ENCODE measurements at places on chromosomes 2 and 18.

- no peak for DNase-seq
Observed at GRCh38 chr2:12686708-12687283, 29.9 kb upstream of the TRIB2 start.

GRCh38 chr2:45040786-45041185 is 31.5 kb upstream of the SIX2 start:
- no peak for DNase-seq

GRCh38 chr2:170878505-170878904 is 50.5 kb upstream of the GORASP2 start:
- DNase-seq = no peak

DNA sequence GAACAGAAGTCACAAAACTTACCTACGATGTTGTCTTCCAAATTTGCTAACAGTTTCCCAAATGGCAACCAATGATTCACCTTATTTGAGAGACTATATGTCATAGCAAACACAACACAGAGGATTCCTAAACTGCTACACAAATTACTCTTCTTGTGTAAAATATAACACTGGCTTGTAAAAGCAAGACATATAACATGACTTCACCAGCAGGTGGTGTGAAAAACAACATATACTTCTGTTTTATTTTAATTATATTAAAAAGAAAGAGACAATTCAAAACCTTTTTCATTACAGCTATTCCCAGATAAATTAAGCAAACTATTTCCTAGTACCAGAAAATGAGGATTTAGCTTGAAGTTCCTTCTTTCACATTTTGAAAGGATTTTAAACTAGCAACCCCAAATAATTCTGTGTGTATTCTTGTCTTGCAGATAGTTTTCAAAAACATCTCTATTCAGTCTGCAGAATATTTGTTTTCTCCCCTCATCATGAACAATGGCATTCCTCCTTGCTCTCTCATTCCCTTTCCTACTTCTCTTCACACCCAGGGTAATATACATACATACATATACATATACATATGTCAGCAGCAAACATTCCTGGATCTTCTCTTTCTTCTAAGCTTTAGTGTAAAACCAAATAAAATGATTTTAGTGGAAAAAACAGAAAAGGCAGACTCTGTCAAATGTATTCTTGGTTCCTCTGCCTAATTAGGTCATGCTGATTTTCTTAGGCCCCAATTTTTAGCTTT is 62.1 kb downstream of the SCN3A start:
- peak; percentile 7 for DNase-seq

- peak; percentile 52 for DNase-seq
Observed at GRCh38 chr18:75478996-75479880, 51.7 kb upstream of the SMIM21 start.

DNA sequence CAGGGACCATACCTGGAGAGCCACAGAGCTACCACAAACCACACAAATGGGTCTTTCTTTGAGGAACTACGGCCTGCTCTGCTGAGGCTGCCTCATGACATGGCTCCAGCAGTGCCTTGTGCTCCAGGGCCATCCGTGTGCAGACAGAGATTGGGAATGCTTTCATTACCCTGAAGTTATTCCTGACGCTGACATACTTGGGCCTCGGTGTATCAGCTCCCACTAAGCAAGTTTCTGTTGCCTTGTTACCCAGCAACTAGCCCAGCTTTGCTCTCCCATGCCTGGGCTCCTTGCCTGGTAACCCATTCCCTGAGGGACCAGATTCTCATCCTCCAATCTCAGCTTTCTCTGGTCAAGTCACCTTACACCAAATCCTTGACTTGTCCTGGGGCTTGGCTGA is 80.3 kb upstream of the FZD7 start:
- no peak for DNase-seq

DNA sequence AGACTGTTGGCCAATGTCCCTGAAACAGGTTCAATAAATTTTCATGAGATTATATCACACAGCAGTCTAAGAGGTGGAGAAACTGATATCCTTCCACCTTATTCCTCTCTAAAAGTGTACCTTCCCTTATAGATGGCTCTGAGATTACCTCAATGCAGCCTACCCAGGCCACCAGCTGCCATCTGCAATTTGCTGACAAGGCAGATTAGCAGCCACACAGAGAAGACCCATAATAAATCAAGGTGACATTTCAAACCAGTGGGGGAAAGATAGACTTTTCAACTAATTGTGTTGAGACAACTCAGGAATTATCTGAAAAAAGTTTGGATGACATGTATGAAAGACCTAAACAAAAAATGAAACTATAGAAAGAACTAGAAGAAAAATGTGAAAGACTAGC is 43.2 kb downstream of the ZBTB7C start:
- no peak for DNase-seq

- peak; percentile 92 for DNase-seq
Observed at GRCh38 chr2:173652767-173653431, 298.2 kb downstream of the CDCA7 start.

DNA sequence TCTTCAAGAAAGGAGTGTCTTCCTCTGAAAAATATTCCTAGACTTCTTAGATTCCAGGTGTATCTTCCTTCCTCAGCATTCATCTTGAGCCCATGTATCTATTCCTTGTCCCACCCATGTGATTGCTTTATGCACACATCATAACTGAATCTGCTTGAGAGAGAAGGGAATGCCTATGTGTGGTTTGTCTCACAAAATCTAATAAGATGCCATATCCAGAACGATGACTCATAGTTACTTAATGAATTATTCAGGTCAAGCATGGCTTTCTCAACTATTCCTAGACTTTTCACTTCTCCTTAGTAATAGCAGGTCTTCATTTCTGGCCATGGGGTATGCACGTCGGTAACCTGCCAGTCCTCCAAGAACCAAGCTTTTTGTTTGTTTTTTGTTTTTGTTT is 121.8 kb downstream of the SETBP1 start:
- peak; percentile 13 for DNase-seq

DNA sequence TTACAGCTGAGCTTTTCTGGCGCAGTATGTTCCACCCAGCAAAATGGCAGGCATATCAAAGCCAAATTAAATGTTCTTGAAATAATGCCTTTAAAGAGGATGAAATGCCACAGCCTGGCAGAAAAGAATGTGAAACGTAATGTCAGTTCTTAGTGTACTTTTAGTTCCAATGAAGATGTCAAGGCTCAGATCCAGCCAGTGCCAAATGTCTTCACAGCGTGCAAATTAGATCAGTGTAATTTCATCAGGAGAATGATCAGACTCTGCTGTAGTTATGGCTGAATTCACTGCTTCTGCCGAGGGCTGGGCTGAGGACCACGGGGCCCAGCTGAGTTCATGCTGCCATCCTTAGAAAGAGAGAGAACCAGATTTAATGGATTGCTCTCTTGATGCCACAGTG is 78.7 kb upstream of the ITGA4 start:
- no peak for DNase-seq

GRCh38 chr2:230902180-230902899 is 22.7 kb downstream of the GPR55 start:
- DNase-seq = peak; percentile 28

GRCh38 chr2:67994716-67995115 is 68.1 kb downstream of the C1D start:
- no peak for DNase-seq

DNA sequence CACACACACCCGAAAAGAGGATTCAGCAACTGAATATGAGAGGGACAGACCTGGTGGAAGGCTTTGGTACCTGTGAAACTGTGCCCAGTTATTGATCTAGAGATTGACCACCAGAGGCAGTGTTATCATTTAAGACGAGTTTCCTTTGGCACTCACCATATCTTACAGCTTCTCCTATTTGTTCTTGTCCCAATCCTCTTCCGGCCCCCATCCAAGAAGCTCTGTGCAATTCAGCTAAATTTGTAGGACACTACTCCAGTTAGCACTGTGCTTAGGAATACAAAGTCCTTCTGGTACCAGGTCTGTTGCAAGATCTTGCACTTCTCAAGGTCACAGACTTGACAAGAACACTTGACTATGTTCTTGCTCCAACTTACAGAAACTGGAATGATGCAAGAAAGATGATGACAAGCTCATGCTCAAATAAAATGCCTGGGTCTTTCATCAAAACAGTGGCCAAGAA is 177.7 kb downstream of the TMEM247 start:
- DNase-seq = no peak

DNA sequence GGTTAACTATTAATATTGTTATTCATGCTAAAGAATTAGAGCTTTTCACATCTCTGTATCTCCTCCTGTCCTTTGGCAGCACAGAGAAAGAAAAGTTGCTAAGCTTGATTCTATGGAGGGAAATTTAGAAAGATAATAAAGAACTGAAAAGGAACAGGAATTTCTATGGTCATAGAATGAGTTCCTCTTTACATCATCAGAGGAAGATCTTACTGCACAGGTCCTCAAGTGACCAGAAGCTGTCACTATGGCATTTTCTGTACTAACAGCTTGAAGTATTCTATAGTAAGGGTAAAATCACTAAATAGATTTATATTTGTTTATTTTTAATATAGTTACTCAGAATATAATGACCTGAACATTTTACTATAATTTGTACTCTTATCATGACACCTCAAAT is 6.0 kb upstream of the PRKD3 start:
- DNase-seq = no peak

DNA sequence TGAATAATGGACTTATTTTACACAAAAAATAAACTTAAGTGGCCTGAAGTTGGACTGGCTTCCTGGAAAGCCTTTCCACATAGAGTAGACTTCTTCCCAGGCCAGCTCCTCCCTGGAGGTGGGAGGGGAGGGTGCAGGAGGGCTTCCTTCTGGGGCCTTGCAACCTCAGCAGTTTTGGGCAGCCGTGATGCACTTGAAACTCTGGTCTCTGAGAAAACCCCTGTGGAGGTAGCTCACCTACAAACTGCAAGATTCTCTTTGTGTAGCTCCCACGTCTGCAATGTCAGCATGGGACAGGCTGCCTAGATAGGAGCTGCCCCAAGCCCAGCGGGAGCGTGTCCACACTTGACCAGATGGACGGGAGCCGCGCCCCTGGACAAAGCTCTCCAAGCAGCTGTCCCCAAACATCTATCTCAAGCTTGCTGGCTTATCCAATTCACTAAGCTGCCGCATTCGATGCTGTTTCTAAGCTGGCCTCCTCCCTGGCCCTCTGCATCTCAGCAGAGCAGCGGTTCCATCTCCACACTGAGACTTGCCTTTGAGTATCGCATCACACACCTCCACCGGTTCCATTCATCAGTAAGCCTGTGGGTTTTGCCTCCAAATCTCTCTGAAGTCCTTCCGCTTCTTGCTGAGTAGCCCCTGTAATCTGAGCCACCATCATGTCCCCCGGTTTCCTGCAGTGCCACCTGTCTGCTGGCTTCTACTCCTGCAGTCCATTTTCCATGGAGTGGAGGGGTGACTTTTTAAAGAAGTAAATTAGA is 1.6 kb upstream of the LPIN1 start:
- no peak for DNase-seq

DNA sequence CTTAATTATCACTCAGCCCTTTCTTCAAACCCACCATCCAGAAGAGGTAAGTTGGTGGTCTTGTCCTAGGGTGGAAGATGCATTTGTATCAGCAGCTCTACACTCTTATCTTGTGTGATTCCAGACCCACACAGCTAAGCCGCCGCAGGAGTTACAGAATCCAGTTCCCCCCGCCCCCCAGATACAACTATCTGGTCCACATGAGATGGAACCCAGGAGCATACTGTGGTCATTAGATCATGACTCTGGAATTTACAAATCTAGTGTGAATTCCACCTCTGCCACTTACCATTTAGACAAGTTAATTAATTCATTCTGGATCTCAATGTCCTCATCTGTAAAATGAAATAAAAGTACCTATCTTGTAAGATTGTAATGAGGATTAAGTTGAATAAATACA is 486.4 kb downstream of the BCL11A start:
- no peak for DNase-seq

- no peak for DNase-seq
Observed at GRCh38 chr2:204264621-204265140, 280.6 kb upstream of the PARD3B start.
